CD4-positive, alpha-beta memory T cell (primary cell): ENCODE measurements at places on chromosomes 1 and 21.

DNA sequence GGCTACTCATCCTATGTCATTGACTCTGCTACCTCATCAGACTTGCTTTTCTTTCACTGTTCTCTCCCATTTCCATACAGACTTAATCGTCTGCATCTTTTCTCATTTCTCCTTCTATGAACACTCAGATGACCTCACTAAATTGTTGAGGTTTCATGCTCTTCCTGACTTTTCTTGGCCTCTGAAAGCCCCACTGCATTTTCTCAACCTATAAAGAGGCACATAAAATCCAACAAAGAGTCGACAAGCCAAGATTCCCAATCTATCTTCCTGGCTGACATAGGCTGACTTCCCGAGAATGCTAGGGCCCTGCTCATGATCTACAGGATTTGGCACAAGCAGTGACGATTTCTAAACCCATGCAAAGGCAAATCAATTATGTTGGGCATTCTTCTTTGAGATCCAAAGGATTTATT, 280.8 kb upstream of the DPYD start:
- DNase-seq, result no peak

- DNase-seq, result no peak
Observed at GRCh38 chr1:52209429-52209828, 67.5 kb downstream of the ZFYVE9 start.

GRCh38 chr1:16348414-16349182, 3.7 kb downstream of the FBXO42 start:
- no peak for DNase-seq

DNA sequence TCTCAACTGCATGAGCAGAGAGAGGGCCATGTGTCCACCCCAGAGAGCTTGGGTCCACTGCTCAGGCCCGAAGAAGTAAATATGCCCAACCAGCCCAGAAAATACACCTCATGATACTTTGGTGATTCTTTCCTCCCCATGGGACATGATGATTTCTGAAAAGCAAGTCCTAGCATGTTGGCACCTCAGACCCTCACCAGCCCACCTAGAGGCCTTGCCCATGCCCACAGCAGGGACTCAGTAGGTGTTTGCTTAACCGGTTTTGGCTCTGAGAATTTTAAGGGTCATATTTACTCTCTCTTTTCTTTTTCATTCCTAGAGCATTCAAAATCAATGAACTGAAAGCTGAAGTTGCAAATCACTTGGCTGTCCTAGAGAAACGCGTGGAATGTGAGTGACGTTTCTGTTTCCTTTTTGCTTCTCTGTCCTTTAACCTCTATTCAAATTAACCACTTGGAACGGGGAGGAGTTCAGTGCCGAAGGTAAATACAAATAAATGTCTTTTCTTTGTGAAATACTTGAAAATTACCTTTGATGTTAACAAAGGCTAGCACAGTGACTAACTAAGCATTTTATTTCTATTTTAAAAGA, 79.7 kb downstream of the PDE9A start:
- DNase-seq, result no peak

DNA sequence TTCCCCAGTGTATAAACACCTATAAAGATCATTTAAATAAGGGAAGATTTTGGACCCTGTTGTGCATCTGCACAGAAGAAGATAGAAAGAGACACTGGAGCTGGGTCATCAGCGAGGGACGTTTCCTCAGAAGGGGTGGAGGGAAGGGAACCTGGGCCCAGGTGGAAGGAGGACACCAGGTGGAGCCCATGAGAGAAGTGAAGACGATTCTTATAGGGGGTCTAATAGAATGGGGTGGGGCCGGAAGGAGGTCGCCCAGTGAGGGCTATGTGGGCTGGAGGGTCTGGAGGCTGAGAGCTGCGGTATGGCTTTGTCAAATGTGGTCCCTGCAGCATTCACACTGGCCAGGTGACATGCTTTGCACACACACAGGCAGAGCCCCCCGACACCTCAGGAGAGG, 13.7 kb downstream of the KIRREL1 start:
- DNase-seq, result no peak

DNA sequence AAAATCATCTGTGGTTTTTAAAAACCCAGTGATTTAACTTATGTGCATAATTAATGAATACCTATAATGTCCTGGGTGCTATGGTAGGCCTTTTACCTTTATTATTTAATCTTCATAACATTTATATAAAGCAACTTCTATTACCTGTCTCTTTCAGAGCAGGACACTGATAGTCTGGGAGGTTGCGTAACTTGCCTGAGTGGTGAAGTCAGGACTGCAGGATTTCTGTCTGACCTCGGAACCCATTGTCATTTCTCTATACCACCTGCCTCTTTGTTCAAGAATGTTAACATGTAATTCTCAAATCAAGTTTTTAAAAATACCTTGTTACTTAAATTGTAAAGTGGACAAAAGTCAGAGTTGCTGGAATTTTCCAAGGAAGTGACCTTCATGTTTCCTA, 41.0 kb upstream of the BACH1 start:
- DNase-seq, result no peak

DNA sequence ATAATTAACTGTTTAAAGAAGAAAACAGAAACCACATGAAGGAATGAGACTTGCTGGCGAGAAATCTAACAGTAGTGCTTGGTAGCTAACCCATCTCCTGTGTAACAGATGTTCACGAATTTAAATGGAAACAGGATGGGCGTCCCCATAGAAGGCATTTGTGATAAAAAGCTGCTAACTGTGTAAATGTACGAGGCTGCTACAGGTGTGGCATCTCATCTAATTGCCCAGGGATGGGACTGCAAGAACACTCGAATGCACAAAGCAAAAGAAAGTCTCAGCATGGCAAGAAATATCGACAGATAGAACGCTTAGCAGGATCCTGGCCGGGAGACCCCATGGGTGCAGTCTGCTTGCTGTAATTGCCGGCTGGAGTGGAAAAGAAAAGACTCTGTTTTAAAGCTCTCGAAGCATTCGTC, 112.7 kb downstream of the RUNX1 start:
- DNase-seq, result peak; percentile 40

- DNase-seq, result no peak
Observed at GRCh38 chr1:21921100-21921875, 15.8 kb downstream of the HSPG2 start.

DNA sequence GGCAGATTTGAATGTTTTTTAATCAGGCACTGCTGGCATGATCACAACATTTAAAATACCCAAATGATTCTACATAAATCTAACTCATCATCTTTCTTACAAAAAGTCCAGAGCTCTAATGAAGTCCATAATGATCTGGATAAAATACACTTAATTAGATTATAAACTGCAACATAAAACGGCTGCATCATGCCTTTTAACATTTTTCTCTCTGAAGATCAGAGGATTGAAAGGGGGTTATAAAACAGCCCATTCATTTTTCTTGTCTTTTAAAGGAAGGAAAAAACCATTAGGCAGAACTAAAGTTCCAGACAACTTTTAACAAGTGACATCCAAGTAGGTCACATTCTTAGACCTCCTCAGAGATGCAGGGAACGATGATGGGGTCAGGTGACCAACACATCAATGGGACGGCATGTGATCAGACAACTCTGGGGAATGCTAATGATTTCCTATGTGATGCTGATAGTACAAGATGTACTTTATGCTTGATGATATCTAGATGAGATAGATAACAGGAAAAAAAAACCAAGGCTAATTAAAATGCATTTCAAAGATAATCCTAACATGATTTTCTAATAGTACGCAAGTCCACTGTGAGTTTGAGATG, 455.1 kb downstream of the SMYD3 start:
- no peak for DNase-seq

- no peak for DNase-seq
Observed at GRCh38 chr1:224846119-224846907, 83.2 kb upstream of the DNAH14 start.

DNA sequence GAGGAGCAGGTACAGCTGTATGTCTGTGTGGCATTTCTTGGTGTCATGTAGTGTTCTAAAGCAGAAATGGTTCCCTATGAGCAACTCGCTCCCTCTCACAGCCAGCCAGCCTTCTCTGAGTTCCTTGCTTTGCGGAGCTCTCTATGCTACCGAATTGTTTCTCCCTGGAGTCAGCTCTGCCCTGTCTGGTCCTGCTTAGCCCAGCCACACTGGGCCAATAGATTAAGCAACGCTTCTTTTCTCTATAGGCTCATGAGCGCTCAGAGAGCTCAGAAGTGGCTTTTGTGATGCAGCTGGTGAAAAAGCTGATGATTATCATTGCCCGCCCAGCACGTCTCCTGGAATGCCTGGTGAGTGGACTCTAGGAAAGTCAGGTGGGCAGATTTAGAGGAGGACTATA, 113.1 kb downstream of the PIK3R3 start:
- DNase-seq, result no peak

DNA sequence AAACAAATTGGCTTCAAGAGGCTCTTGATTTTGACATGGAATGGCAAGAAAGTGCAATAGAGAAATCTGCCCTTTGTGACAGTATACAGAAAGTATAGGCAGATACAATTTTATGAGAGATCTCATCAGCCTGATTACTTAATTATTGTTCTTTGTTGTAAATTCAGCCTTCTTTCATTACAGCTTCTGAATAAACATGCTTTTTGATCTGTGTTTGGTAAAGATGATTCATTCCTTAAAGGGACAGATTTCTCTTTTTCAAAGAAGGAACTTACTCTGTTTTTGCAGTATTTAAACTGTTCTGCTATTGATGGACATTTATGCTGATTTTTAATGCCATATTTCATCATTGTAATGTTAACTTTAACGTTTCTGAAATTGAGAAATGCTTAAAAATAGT, 13.7 kb upstream of the MPC2 start:
- DNase-seq, result no peak

DNA sequence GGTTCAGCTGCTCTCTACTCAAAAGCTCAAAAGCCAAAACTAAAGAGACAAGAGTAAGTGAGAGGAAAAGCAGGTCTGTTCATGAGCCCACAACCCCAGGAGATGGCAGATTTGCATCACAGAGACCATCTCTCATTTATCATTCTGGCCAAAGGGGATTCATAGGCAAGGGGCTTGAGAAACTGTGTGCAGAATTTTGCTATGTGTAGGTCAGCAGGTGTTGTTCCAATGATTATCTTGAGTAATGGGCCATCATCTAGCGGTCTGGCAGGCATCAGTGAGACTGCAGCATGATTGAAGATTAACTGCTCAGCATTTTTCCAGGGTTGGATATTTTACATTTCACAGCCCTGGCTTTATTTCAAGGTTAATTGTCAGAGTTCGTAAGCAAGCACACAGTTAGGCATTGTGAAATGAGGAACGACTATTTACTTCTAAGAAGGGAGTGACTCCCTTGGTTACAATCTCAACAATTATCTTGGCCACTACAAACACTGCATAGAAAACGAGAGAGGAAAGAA, 1204.6 kb upstream of the TMPRSS15 start:
- no peak for DNase-seq

DNA sequence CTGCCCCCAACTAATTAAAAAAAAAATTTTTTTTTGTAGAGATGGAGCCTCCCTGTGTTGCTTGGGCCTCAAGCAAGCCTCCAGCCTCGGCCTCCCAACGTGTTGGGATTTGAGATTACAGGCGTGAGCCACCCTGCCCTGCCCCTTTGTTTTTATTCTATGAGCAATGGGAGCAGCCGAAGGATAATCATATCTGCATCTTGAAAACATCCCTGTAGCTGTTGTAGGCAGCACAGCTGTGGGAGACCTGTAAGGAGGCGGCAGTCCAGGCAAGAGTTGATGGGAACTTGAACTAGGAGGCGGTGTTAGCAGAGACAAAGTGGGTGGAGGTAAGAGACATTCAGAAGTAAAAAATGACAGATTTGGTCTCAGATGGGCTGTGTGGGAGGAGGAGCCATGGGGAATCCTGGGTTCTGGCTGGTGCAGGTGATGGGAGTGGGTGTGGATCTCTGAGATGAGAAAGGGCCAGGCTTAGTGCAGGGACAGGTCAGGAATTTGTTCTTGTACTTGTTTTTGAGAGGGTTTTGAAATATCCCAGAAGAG, 31.3 kb downstream of the STUM start:
- no peak for DNase-seq

DNA sequence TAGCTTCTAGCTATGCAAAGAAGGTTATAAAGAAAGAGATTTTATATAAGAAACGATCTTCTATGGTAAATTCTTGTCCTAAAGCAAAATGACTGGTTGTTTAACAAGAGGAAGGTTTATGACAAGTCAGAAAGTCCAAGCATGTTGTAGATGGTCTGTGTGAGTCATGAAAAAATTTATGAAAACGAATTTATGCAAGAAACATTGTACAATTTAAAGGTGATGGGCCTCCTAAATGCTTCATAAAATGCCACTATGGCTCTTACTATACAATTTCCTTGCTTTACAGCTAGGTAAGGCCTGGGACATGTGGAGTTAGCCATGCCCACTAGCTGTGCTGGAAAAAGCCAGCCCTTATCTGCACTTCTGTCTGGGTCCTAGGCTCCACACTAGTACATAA, 125.4 kb downstream of the PTGER3 start:
- DNase-seq, result no peak

DNA sequence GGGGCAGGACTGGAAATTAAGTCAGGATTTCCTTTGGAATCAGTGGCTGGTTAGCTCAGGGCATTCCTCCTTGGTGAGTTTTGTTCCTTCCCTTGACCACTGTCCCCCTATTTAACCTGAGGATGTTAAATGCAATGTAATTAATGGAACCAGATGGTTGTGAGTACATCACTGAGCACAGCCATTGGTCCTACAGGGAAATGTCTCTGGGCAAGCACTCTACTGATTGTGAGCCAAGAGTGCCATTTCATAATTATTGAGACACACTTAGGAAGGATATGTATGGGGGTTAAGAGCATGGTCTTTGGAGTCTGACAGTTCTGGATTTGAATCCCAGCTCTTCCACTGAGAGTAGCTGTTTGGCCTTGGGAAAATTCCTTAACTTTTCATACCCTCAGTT, 74.4 kb downstream of the SPAG17 start:
- DNase-seq, result no peak

- no peak for DNase-seq
Observed at GRCh38 chr1:207243442-207244408, 77.8 kb upstream of the CD55 start.

DNA sequence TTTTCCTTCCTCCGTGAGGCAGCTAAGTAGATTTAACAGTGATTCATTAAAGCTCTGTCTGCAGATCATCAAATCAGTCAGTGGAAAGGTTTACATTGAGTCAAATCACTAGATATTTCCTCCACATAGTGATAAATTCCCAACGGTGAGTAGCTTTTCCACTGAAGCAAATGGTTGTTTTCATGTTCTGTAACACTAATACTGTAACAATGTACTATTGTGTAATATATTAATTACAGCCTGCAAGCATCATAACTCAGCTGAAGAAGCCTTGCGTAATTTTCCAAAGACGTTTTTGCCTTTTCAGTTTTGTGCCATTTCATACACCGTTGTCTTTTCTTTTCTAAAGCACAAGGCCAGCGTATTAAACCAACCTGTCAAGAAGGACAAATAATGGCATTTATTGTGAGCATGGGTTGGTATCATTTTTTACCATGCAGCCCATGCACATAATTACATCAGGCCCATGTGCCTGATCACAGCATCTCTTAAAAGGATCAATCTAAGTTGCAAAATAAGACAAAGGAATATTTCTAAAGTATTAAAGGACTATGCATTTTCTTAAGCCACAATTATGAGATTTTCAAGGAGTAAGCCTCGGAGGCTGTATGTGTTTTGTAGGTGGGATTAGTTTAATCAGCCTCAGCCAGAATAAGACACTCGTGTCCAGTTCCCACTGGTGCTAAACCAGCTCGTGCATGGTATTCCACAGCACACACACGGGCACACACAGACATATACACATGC, 16.7 kb upstream of the PDE9A start:
- DNase-seq, result no peak

GRCh38 chr1:111222308-111223125, 5.0 kb upstream of the CHI3L2 start:
- DNase-seq, result peak; percentile 64

GRCh38 chr1:55986003-55986402, 593.4 kb downstream of the PLPP3 start:
- no peak for DNase-seq

GRCh38 chr1:89873288-89873687, 52.5 kb downstream of the LRRC8D start:
- no peak for DNase-seq
